ENCODE measurements at places on chromosomes 13 and 19.
A peak's percentile ranks its signal among the peaks of the same experiment; 100 is the strongest.

DNA sequence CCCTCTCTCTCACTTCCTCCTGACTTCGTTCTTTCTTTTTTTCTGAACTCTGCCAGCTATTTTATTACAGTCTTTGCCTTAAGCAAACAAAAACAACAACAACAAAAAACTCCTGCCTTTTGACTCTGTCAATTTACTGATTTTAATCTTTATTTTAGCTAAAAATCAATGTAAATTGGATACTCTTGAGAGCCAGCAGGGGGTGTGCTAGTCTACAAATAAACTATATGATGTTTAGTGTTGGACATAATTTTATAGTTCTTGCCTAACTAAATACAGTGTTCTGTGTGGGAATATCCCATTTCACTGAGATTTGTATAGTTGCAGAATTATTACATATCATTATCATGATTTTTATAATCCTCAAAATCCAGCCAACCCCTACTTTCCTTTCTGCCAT is 1199.9 kb upstream of the SPRY2 start:
- no peak for DNase-seq

GRCh38 chr19:14472202-14472938 is 2.8 kb downstream of the PTGER1 start:
- DNase-seq: peak; percentile 92

- DNase-seq: no peak
Measured at GRCh38 chr13:76131551-76131950, 495.4 kb downstream of the LMO7 start.

GRCh38 chr19:40444825-40445312 is 734 bp upstream of the SERTAD3 start:
- no peak for DNase-seq

GRCh38 chr13:106565127-106565775 is 2.7 kb downstream of the ARGLU1 start:
- DNase-seq: no peak
